SK-N-SH (cell line): ENCODE measurements at places on chromosomes 6 and 20. TPM values are rescaled to one million over a fixed set of nuclear protein-coding genes. Genes with fewer than 3 reads are reported as not detected.
A peak's percentile ranks its signal among the peaks of the same experiment; 100 is the strongest.

EPB41L1 gene
- 20.7 and 26.1 TPM in 2 replicates for polyA plus RNA-seq

TINAG gene
- 0.13 and 0.29 TPM in 2 replicates for polyA plus RNA-seq

CTAGE9 gene
- polyA plus RNA-seq: not detected in 2 replicates

ARMH2 gene
- polyA plus RNA-seq: not detected in 2 replicates

- no peaks in the 10 kb centered on the region for H3K36me3 ChIP-seq
- H3K4me1 ChIP-seq: no peaks in the 10 kb centered on the region
- H3K27me3 ChIP-seq: no peaks in the 10 kb centered on the region
- no peak for DNase-seq
These were observed 130.5 kb upstream of the DTNBP1 start for GRCh38 chr6:15793288-15793687.

GRCh38 chr6:22473991-22474682 is 95.2 kb upstream of the HDGFL1 start:
- H3K36me3 ChIP-seq: no peaks in the 10 kb centered on the region
- no peak for DNase-seq
- H3K4me3 ChIP-seq: no peak overlapping the region
- H3K4me1 ChIP-seq: peaks cover 7% of the 10 kb centered on the region; the same call in 1 of the 2 replicates

GRCh38 chr6:160979061-160979708 is 12.4 kb upstream of the MAP3K4 start:
- H3K27me3 ChIP-seq: no peaks in the 10 kb centered on the region; the same call in 1 of the 2 replicates
- no peaks in the 10 kb centered on the region for H3K4me1 ChIP-seq
- DNase-seq: no peak
- no peak overlapping the region for H3K4me3 ChIP-seq
- H3K36me3 ChIP-seq: no peaks in the 10 kb centered on the region

DNA sequence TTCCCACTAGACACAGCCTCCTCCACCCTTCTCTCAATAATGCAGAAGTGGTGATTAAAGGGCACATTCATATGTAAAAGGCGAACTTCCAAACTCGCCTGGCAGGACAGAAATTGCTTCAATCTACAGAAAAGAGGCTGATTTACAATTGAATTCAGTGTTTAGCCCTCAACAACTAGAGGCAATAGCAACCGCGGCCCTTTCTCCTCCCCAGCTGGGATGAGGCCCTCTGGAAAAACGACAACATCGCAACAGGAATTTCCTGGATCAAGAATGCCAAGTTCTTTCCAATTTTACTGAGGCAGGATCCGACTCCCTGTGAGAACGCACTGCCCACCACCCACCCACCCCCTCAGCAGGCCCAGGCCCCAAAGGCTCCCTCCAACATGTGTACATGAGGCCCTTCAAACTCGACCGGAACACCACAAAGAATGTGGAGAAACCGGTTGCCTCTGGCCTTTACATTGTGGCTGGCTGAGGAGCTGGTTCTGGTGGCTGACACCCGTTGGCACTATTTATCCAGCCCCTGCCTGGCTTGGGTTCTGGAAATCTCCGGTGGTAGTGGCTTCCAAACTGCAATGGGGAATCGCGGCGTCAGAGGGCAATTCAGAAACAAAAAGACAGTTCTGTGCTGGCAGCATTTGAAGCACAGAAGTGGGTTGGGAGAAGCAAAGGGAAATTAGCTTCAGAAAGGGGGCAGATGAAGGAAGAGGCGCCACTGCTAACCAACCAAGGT is 36.8 kb downstream of the ZMYND8 start:
- peak overlapping the region; percentile 98 for H3K27ac ChIP-seq
- H3K4me1 ChIP-seq: peaks cover 55% of the 10 kb centered on the region
- H3K36me3 ChIP-seq: no peaks in the 10 kb centered on the region

DNA sequence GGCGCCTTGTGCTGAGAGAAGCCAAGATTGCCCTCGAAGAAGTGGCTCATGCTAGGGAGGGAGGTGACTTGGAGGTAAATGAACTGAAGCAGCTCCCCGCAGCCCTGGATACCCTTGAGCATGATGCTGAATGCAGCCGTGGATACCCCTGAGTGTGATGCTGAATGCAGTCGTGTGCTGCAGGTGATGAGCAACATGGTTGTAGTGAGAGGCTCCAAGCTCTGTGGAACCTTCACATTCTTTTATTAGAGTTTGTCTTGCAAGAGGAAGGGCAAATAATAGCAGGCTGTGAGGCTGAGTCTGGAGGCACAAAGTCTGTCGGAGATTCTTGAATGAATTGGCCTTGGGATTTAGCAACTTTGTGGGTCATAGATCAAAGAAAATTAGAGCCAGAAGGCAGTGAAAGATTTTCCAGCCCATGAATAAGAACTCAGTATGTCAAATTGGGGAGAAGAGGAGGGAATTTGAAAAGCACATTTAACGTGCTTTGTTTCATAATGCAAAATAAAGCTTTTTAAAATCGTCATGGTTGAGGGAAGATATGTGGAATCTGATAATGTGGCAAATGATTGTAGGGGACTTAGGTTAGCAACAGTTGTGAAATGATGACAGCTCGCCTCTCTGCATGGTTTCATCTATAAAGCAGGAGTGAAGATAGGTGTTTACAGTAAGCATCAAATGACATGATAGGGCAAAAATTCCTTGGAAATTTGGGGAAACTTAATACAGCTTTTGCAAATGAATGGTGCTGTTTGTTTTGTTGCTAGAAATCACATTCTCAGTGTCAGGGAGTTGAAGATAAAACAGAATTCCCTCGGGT is 120.1 kb upstream of the TIAM2 start:
- H3K27ac ChIP-seq: no peak overlapping the region
- H3K4me3 ChIP-seq: no peak overlapping the region
- H3K36me3 ChIP-seq: peaks cover 11% of the 10 kb centered on the region
- peaks cover 7% of the 10 kb centered on the region; the same call in 1 of the 2 replicates for H3K4me1 ChIP-seq
- no peak for DNase-seq

DNA sequence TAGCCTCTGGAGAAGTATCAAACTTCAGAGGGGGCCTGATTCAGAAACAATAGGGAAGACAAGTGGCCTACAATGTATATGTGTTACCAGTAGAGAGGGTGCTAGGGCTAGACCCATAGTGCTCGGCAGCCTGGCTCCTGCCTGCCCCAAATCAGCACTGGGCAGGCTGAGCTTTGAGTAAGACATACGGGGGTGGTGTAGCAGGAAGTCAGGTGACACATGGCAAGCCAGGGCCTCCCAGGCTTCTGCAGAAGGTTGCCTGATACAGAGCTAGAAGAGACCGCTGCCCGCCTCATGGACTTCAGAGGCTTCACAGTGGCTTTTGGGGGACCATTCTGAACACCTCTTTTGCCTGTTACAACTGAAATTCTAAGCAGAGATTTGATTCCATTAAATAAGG is 43.4 kb downstream of the RALY start:
- peaks cover 20% of the 10 kb centered on the region for H3K36me3 ChIP-seq
- H3K27me3 ChIP-seq: no peaks in the 10 kb centered on the region
- DNase-seq: no peak

DNA sequence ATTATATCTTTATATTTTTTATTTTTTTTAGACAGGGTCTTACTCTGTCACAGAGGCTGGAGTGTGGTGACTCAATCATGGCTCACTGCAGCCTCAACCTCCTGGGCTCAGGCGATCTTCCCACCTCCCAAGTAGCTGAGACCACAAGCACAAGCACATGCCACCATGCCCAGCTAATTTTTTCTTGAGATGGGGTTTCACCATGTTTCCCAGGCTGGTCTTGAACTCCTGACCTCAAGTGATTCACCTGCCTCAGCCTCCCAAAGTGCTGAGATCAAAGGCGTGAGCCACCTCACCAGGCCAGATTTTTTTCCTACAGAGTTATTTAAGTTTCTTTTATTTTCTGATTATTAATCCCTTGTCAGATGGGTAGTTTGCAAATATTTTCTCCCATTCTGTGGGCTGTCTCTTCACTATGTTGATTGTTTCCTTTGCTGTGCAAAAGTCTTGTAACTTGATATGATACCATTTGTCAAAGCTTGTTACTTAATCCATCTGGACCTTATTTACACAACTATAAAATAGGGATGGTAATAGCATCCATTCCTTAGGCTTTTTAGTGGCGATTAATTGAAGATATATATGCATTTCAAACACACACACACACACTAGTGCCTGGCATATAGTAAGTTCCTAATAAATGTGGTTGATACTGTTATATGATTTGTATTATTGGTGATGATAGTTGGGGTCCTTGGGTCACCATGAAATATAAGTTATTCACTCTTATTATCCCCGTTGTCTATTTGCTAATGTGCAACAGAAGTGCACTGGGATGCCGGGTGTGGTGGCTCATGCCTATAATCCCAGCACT is 187.1 kb downstream of the BCAS1 start:
- DNase-seq: no peak
- H3K4me3 ChIP-seq: no peak overlapping the region
- no peaks in the 10 kb centered on the region for H3K36me3 ChIP-seq

- no peak for DNase-seq
- H3K4me3 ChIP-seq: no peak overlapping the region
- no peaks in the 10 kb centered on the region for H3K27me3 ChIP-seq
- H3K36me3 ChIP-seq: no peaks in the 10 kb centered on the region
These were observed 13.4 kb upstream of the BNIP5 start for GRCh38 chr6:36350082-36350481.

- no peaks in the 10 kb centered on the region for H3K36me3 ChIP-seq
- H3K27ac ChIP-seq: no peak overlapping the region
- H3K4me3 ChIP-seq: no peak overlapping the region
- no peaks in the 10 kb centered on the region; the same call in 1 of the 2 replicates for H3K27me3 ChIP-seq
These were observed 958.8 kb downstream of the TFAP2A start for GRCh38 chr6:9455864-9456658.
